Testis (tissue), 5 donors: ENCODE measurements at places on chromosomes 3 and 15.

GRCh38 chr3:16122155-16122554, 52.3 kb upstream of the GALNT15 start:
- no peak for DNase-seq

GRCh38 chr3:194527726-194528125, 40.9 kb upstream of the ATP13A3 start:
- no peak for DNase-seq

- no peak for DNase-seq
Observed at GRCh38 chr3:73036694-73037591, 24.5 kb upstream of the EBLN2 start.

DNA sequence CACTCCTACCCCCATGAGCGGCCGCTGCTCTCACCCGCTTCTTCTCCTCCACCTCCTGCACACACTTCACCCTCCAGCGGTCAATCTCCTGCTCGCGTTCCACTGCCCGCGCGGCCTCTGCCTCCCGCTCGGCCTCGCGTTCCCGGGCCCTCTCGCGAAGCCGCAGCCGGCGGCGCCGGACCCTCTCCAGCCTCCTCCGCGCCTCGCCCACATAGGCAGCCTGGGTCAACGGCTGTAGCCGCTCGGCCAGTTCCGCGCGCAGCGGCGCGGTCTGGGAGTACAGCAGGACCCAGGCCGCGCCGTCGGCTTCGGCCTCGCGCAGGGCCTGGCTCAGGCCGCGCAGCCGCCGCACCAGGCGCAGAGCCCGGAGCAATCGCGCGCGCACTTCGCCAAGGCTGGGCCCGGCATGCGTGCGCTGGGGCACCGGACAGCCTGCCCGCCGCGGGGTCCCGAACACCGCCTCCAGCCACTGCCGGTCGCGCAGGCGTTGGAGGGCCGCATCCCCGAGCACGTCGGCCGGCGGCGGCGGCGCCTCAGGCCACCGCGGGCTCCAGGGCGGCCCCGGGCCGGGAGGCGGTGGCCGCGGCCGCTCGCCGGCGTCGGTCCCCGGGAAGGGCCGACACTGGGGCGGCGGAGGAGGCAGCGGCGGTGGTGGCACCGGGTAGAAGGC, 595 bp downstream of the PDCD7 start:
- peak; percentile 45 for DNase-seq
